Hindlimb muscle (tissue), 1 donor: ENCODE measurements at places on chromosomes 2 and 18. TPM values are rescaled to one million over a fixed set of nuclear protein-coding genes. Genes with fewer than 3 reads are reported as not detected.

- DNase-seq = no peak
Observed at GRCh38 chr2:120289221-120289906, 36.7 kb downstream of the RALB start.

GRCh38 chr2:107461301-107461700 lies 365.4 kb upstream of the RGPD4 start:
- DNase-seq = no peak

Gene DPY30
- 43.9 TPM for polyA plus RNA-seq

GRCh38 chr2:152304836-152305235 lies 30.1 kb upstream of the FMNL2 start:
- DNase-seq = no peak

GRCh38 chr2:8502316-8502715 lies 179.5 kb upstream of the ID2 start:
- no peak for DNase-seq

DNA sequence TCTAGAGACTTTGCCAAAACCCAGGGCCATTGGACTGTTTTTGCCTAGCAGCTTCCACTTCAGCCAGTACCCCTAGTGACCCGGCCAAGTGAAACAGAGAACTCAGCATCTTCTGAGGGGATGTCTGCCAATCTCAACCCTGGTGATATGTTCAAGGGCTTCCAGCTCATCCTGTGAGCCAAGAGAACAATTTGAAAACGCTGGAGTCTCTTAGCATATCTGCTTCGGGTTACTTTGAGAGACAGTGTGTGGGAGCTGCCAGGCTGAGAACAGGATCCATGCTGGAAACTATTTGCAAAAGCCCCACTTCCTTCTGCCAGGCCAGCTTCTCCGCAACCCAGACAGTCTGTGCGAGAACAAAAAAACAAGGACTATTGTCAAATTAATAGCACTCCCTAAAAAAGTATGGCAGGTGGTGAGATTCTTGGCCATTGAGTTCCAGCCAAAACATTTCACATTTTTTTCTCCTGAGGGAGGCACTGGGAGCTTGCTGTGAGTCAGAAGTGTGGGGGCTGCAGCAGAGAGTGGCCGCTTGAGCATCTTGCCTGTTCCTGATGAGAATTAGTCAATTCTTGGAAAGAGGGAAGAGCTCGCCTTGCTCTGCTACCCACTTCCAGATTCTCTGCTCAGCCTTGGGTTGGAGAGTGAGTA lies 395.6 kb upstream of the TRIB2 start:
- DNase-seq = peak; percentile 56

GRCh38 chr2:75389271-75389670 lies 171.5 kb downstream of the EVA1A start:
- DNase-seq = no peak

- DNase-seq = no peak
Observed at GRCh38 chr18:35514283-35514682, 16.5 kb upstream of the INO80C start.

Gene CDCA7
- polyA plus RNA-seq = 13.4 TPM

- no peak for DNase-seq
Observed at GRCh38 chr2:137208431-137208891, 443.1 kb downstream of the THSD7B start.

Gene POTEJ
- 0.06 TPM for polyA plus RNA-seq

DNA sequence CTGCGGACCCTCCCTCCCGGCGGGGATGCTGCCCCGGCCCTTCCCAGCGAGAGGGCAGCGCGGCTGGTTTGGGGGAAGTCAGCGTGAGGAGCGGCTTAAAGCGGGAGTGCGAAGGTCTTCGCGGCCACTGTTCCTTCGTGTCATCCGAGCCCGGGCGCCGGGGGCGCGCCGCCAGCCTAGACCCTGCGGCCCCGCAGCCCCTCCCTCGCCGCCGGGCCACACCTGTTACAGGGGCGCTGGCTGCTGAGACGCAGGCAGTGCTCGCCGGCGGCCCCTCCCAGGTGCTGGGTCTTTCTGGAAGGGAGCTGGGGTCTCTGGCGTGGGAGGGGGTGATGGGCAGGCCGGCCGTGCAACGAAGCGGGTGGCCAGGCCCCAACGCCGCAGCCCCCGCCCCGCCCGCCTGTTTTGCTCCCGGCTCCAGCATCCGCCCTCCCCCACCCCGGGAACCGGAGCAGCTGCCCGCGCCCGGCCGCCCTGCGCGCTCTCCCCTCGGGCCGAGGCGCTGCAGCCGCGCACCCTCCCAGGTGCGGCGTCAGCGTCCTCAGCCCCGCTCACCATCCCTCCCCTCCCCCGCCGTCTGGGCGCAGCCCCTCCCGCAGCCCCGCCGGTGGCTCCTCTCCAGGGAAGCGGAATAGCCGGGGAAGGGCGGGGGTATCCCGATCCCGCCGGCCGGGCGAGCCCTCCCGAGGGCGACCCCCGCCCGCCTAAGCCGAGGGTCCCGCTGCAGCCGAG lies 727 bp downstream of the KIF1A start:
- no peak for DNase-seq

Gene DNAH7
- polyA plus RNA-seq = 0.28 TPM

Gene SRD5A2
- polyA plus RNA-seq = not detected

GRCh38 chr18:21363348-21363747 lies 121.3 kb downstream of the GREB1L start:
- DNase-seq = no peak

DNA sequence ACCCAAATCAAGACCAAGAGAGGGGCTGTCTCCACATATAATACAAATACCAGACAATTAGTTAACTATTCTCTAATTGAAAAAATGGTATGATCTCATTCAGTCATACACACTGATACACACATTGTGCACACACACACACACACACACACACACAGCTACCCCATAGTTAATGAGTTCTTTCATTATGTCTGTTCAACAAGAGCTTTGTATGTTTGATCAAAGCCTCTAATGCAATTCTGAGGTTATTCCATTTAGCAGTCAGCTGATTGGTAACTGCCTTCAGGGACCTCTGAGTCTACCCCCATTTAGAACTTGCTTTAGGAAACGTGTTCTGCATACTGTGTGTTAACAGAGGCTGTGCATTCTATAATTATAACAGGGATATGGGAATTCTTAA lies 741.4 kb upstream of the LRRTM4 start:
- DNase-seq = no peak

DNA sequence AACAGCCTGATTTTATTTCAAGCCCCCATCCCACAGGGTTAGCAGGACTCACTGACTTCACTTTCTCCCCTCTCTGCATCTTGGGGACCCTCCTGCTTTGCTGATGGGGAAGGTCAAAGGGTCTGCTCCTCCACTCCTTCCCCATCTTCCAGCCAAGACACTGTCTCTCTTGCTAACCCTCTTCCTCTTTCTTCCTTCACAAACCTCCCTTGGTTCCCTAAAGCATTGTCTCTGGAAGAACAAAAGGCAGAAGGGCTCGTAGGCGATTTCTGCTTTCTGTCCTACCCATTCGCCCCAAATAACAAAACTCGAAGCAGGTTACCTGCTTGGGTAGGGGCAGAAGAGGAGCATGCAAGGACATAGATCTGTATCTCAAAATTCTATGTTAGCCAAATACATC lies 5.5 kb upstream of the SLC4A3 start:
- DNase-seq = no peak

Gene CIB4
- not detected for polyA plus RNA-seq

- no peak for DNase-seq
Observed at GRCh38 chr2:215745331-215745730, 268.0 kb downstream of the MREG start.

Gene IL36RN
- polyA plus RNA-seq = not detected
